ENCODE measurements at places on chromosomes 3 and 15. TPM values are rescaled to one million over a fixed set of nuclear protein-coding genes. Genes with fewer than 3 reads are reported as not detected.

DNA sequence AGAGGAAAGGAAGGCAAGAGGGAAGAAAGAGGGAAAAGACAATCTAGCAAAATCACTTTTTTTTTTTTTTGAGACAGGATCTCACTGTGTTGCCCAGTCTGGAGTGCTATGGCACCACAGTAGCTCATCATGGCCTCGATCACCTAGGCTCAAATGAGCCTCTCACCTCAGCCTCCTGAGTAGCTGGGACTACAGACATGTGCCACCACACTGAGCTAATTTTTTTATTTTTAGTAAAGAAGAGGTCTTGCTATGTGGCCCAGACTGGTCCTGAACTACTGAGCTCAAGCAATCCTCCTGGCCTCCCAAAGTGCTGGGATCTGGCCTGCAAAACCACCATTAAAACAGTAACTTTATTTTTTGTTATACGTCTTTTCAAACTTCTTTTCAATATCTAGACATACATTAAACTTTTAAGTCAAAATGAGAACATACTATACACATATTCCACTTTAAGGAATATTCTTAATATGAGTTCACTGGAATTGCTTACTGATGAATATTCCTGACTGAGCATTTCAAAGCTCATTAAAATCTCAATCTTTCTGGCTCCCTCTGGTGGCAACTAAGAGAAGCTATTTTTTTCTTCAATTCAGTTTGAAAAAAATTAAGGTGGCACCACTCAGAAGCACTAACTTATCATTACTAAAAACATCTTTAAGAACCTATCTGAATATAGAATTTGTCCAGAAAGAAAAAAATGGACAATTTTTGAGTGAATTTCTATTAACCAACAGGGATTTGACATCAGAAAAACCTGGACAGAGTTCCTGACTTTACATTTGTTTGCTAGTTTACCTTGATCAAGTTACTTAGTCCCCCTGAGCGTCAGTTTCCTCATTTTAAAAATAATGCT, 40.9 kb downstream of the UACA start:
- no peak for DNase-seq

GRCh38 chr15:62782071-62782841, 260.3 kb upstream of the TPM1 start:
- peak; percentile 74 for DNase-seq

The SPATA12 gene
- polyA plus RNA-seq: 0.22 TPM

The AHSG gene
- polyA plus RNA-seq: 0.62 TPM

Data from left kidney (tissue), 8 donors.